Stimulated activated naive CD4-positive, alpha-beta T cell treated with Interleukin-2 at 50 U/mL for 16 hours (primary cell): ENCODE measurements at places on chromosomes 13 and 19.

- DNase-seq, result no peak
Observed at GRCh38 chr19:55270172-55270942, 9.6 kb downstream of the HSPBP1 start.

DNA sequence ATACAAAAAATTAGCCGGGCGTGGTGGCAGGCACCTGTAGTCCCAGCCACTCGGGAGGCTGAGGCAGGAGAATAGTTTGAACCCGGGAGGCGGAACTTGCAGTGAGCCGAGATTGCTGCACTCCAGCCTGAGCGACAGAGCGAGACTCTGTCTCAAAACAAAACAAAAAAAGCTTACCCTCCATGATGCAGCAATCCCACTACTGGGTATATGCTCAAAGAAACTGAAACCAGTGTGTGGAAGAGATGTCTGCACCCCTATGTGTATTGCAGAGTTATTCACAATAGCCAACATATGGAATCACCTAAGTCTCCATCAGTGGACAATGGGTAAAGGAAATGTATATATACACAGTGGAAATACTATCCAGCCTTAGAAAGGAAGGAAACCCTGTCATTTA, 19.6 kb upstream of the TTYH1 start:
- DNase-seq, result no peak

DNA sequence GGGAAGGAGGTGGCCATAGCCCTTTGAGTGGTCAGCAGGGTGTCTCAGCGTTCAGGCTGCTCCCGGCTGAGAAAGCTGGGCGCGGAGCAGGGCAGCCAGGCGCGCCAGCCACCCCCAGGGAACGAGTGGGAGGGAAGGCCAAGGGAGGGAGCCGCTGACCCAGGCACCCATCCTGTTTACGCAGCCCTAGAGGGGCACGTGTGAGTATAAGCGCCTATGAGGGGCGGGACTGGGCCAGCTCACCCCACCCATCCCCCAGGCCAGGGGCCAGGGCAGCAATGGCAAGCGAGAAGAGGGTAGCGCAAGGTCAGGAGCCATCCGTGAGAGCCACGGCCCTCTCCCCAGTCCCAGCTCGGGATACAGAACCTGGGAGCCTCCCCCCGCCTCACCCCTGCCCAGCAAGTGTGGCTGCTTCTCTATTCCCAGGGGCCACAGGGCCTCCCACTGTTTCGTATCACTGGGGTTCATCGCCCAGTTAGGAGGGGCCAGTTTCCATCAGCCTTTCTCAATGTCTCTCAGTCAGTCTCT, 897 bp upstream of the DMKN start:
- DNase-seq, result no peak

DNA sequence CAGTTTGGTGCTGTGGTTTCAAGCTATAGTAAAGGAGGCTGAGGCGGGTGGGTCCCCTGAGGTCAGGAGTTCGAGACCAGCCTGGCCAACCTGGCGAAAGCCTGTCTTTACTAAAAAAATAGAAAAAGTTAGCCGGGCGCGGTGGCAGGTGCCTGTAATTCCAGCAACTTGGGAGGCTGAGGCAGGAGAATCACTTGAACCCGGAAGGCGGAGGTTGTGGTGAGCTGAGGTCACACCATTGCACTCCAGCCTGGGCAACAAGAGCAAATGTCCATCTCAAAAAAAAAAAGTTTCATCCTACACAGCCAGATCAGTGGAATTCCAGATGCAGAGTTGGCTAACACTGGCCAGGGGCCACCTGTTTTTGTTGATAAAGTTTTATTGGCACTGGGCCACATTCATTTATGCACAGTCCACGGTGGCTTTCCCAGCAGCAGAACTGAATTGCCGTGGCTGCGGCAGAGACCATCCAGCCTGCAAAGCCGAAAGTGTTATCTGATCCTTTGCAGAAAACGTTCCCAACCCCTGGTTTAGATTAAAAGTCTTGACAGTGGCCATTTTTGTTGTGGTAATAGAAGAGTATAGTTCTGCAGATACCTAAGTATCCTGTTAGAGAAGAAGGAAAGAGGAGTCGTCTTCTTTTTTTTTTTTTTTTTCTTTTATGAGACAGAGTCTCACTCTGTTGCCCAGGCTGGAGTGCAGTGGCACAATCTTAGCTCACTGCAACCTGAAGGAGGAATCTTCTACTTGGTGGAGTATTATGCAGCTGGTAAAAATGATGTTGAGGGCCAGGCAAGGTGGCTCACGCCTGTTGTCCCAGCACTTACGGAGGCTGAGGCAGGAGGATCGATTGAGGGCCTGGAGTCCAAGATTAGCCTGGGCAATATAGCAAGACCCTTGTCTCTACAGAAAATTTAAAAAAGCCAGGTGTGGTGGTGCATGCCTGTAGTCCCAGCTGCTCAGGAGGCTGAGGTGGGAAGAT, 8.7 kb downstream of the NCLN start:
- no peak for DNase-seq

- no peak for DNase-seq
Observed at GRCh38 chr13:80458543-80458942, 117.6 kb upstream of the SPRY2 start.

GRCh38 chr13:111111376-111111937, 3.7 kb upstream of the ARHGEF7 start:
- no peak for DNase-seq

GRCh38 chr19:40982594-40983101, 8.4 kb upstream of the CYP2B6 start:
- DNase-seq, result no peak

DNA sequence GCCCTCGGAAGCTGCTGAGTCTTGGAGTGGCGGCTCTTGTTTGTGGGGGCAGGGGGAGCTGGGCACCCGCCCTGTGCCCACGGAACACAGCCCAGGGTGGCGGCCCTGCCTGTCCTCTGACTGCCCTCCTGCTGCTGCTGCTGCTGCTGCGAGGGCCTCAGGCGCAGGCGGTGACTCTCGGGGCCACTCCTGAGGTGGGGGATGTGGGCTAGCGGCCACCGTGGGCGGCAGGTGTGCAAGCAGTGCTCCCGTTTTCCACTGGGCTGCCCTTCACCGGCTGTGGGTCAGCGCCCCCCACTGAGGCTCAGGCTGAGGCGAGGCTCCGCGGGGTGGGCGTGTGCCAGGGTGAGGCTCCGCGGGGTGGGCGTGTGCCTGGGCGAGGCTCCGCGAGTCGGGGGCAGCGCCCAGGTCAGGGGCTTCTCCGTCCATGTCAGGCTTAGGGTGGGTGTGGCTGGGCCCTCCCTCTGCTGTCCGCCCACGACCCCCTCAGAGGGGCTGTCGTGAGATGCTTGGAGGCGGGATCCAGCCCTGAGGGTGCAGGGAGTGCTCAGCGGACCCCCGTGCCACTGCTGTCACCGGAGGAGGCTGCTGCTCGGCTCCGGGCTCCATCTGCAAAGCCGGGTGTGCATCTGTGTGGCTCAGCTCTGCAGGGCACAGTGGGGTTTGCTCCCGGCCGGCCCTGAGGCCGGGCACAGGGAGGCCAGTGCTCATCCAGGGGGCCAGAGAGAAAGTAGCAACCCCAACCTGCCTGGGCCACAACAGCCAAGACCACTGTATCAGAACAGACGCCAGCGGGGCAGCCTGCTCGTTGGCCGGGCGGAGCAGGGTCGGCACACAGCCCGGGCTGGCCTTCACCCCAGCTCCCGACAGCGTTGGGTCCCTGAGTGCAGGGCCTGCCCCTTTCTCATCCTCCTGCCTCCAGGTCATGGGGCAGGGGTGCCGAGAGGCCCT, 14.5 kb downstream of the CSNK1G2 start:
- DNase-seq, result no peak

DNA sequence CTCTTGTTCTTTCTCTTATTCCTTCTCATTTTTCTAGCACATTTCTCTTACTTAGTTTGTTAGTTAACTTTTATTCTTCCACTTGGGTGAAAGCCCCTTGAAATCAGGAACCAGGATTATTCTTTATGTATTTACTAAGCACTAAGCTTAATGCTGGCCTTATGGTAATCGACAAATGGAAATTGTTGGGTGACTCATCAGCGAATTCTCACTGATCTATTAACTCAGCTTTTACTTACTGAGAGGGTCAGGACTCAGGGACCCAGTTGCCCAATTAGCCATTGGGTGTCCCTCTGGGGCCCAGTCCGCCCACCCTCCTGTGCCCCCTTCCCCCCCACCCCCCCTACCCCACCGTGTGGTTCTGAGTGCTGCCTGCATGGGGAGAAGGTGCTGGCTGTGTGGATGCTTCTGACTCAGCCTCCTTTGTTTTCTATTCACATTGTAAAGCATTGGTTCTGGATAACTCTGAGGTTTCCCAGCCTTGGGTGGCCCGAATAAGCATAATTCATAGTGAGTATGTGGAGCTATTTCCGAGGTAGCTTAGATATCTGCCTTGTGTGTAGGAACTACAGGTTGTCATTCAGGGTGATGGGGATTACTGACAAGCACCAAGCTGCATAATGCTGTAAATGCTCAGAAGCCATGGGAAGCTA, 240.9 kb downstream of the FGF9 start:
- DNase-seq, result no peak

GRCh38 chr19:46478356-46478986, 7.1 kb upstream of the PNMA8A start:
- no peak for DNase-seq

DNA sequence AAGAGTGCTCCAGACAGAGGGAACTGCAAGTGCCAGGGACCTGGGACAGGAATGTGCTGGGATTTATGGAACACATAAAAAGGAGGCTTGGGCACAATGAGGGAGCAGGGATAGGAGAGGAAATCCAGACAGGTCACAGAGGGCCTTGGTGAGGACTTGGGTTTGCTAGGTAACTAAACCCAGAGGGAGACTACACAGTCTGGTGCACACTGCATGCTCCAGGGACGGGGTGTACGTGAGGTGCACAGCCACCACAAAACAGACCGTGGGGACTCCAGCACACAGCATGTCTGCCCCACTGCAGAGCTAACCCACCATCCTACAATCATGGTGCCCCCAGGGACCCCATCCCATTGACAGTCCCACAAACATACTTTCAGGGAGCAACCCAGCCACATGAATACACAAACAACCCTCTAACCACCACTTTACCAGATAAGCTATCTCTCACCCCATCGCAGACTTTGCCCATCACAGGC, 5.5 kb upstream of the ZFP36 start:
- DNase-seq, result no peak

DNA sequence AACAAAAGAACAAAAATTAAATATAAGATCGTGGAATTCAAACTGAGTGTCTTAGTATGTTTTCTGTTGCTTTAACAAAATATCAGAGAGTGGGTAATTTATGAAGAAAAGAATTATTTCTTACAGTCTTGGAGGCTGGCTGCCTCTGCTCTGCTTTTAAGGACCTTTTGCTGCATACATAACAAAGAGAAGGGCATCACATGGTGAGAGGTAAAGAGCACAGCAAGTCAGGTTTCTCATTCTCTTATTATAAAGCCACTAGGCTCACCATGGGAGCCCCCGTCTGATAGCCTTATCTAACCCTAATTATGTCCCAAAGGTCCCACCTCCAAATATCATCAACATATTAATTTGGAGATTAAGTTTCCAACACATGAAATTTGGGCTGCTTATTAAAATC, 231.3 kb downstream of the SLITRK6 start:
- no peak for DNase-seq

- no peak for DNase-seq
Observed at GRCh38 chr19:3478409-3479176, 1.7 kb downstream of the SMIM24 start.

DNA sequence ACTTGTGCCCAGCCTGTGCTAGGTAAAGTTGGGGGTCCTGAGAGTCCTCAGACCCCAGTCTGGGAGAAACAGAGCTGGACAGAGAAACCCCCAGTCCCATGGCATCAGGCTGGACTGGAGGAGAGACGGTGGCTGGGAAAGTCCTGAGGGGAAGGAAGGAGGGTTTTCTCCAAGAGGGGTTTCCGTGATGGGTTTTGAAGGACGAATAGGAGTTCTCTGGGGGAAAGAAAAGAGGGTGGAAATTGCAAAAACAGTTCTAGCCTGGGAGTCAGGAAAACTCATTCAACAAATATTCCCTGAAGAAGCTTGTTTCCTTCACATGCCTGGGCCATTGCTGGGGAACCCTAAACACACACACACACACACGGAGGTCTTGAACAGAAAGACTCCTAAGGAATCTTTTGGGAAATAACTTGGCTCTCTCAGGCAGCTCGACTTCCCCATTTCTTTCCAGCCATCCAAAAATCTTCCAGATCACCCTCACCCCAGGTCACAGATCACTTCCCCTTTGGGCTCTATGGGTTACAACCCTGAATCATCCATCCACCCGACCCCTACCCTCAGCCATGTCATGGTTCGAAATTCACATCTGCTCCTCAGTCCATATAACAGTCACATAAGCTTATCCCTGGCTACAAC, 47.5 kb downstream of the COLGALT1 start:
- no peak for DNase-seq

- no peak for DNase-seq
Observed at GRCh38 chr19:42134535-42135070, 2.4 kb upstream of the POU2F2 start.

GRCh38 chr19:35260694-35261304, 8.0 kb upstream of the USF2 start:
- DNase-seq, result no peak

DNA sequence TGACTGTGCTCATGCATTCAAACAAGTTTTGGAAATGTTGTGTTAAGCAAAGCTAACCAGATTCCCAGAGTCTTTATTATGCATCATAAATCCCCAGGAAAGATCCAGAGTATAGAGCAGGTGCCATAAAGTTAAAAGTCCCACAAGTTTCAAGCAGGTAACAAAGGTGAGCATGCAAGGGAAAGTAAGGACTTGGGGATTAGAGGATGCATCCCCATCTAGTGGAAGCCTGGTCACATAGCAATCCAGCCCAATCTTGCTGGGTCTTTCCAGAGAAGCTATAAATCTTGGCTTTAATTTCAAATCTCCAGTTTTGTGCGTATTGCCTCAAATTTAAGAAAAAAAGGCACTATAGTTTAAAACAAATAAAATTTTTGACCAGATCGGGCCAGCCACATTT, 72.7 kb downstream of the ZNF254 start:
- no peak for DNase-seq

- DNase-seq, result no peak
Observed at GRCh38 chr19:5268801-5269200, 71.8 kb downstream of the PTPRS start.

DNA sequence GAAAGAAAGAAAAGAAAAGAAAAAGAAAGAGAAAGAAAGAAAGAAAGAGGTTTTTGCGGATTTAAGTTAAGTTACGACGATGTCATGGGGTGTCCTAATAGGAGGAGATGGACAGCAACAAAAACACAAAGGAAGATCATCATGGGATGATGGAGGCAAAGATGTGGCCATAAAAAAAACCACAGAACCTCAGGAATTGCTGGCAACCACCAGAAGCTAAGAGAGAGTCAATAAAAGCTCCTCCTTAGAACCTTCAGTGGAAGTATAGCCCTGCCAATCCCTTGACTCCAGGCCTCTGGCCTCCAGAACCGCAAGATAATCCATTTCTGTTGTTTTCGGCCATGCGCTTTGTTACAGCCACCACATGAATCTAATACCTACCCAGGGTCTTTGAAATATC, 11.5 kb downstream of the PLEKHA4 start:
- DNase-seq, result no peak

GRCh38 chr13:45034342-45034741, 45.0 kb downstream of the GPALPP1 start:
- DNase-seq, result no peak

- DNase-seq, result no peak
Observed at GRCh38 chr13:43374621-43375020, 351.2 kb downstream of the DNAJC15 start.

- no peak for DNase-seq
Observed at GRCh38 chr19:33740811-33741396, 55.8 kb upstream of the KCTD15 start.

GRCh38 chr13:91078093-91078679, 269.3 kb upstream of the MIR17HG start:
- no peak for DNase-seq

GRCh38 chr13:23668562-23668961, 98.3 kb downstream of the TNFRSF19 start:
- DNase-seq, result no peak

GRCh38 chr19:48344892-48345291, 18.8 kb downstream of the TMEM143 start:
- no peak for DNase-seq
